ENCODE measurements at places on chromosomes 16 and 17. TPM values are rescaled to one million over a fixed set of nuclear protein-coding genes. Genes with fewer than 3 reads are reported as not detected.
A peak's percentile ranks its signal among the peaks of the same experiment; 100 is the strongest.

Gene BAHCC1
- 21.5 TPM for total RNA-seq

GRCh38 chr16:89737341-89738071 lies 16.2 kb downstream of the ZNF276 start:
- H3K4me3 ChIP-seq, result no peak overlapping the region
- H3K4me1 ChIP-seq, result no peaks in the 10 kb centered on the region
- DNase-seq, result no peak
- no peaks in the 10 kb centered on the region for H3K27me3 ChIP-seq

DNA sequence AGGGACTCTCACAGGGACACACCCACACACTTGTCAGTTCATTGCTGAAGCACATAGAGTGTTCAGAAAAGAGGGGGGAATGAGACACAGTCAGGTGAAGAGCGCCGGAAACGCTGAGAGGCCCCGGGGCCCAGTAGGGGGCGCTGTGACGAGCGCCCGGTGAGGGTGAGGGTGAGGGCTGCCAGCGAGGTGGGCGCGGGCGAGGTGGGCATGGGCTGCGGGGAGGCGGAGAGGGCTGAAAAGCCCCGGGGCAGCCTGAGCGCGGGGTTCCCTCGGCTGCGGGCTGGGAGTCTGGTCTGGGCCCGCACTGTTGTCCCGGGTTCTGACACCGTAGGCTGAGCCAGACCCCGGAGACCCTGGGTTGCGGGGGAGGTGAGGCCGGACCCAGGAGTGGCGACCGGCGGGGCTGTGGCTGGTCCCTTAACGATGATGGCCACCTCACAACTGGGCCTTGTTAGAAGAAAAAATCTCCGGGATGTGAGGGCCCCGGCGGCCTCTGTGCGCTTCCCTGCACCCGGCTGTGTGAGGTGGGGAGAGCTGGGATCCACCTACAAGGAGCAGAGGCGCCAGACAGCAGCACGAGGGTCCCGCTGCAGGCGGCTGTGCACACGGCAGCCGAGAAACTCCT lies 91.4 kb downstream of the C16orf78 start:
- H3K36me3 ChIP-seq, result no peaks in the 10 kb centered on the region
- H3K27me3 ChIP-seq, result peaks cover 18% of the 10 kb centered on the region
- peaks cover 17% of the 10 kb centered on the region for H3K4me1 ChIP-seq
- DNase-seq, result peak; percentile 61
- no peak overlapping the region for H3K27ac ChIP-seq
- H3K4me3 ChIP-seq, result peak overlapping the region; percentile 68

DNA sequence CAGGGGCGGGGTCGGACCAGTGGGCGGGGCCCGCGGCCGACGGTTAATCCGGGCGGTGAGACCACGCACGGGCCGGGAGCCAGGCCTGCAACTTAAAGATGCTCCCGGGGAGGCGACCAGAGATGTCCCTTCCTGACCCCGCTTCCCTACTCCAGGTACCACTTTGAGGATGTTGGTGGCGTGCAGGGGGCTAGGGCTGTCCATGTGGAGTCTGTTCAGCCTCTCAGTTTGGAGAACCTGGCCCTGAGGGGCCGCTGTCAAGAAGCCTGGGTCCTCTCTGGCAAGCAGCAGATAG lies 580 bp downstream of the RANGRF start:
- H3K27ac ChIP-seq, result no peak overlapping the region
- peak; percentile 82 for DNase-seq
- H3K4me1 ChIP-seq, result peaks cover 28% of the 10 kb centered on the region
- peak overlapping the region; percentile 92 for H3K4me3 ChIP-seq

Gene KRT37
- not detected for total RNA-seq

Gene EVPL
- total RNA-seq, result 0.62 TPM

DNA sequence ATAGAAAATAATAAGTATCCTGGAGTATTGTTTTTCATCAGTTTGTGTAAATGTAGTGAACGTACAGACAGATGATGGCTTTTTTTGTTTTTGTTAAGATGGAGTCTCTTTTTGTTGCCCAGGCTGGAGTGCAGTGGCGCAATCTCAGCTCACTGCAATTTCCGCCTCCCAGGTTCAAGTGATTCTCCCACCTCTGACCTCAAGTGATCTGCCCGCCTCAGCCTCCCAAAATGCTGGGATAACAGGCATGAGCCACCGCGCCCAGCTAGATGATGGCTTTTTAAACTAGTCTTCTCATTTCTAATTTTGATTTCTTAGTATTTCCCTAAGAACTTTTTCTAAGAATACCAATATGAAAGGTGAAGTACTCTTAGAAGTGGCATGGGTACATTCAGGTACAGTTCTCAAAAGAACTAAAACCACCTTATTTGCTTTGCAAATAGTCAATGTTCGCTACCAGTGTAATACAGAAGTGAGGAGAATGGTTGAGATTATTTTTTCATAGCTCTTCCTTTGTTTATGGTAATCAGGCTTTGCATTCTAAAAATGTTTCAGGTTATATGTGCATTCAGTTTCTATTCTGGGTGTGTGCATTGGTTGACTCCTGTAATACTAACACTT lies 34.2 kb downstream of the TTC19 start:
- H3K4me3 ChIP-seq, result no peak overlapping the region
- H3K27ac ChIP-seq, result peak overlapping the region; percentile 63
- H3K27me3 ChIP-seq, result no peaks in the 10 kb centered on the region

Gene RAP1GAP2
- total RNA-seq, result 64.5 TPM

Gene NTN3
- total RNA-seq, result 0.82 TPM

DNA sequence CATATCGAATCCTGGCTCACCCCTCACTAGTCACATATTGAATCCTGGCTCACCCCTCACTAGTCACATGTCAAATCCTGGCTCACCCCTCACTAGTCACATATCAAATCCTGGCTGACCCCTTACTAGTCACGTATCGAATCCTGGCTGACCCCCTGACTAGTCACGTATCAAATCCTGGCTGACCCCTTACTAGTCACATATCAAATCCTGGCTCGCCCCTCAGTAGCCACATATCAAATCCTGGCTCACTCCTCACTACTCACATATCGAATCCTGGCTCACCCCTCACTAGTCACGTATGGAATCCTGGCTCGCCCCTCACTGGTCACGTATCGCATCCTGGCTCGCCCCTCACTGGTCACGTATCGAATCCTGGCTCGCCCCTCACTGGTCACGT lies 156.7 kb upstream of the RPH3AL start:
- H3K27ac ChIP-seq, result no peak overlapping the region
- H3K4me1 ChIP-seq, result peaks cover 11% of the 10 kb centered on the region
- no peaks in the 10 kb centered on the region for H3K36me3 ChIP-seq
- H3K27me3 ChIP-seq, result peaks cover 6% of the 10 kb centered on the region
- no peak overlapping the region for H3K4me3 ChIP-seq
- no peak for DNase-seq

DNA sequence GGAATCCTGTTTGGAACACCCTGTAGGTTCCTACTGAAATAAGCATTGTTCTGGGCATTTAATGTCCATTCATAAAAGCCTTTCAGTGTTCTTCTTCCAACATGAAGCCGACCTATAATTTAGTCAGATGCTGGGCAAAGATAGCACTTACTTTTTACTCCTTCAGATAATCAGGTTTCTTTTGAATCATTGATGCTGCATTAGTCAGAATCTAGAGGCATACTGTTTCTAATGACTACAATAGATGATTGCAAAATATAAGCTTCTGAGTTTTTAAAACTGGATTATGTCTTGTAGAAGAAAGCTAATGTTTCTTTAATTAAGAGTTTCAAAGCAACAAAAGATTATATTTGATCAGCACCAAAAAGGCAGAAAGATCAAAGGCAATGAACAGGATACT lies 16.0 kb downstream of the MMD start:
- no peak overlapping the region for H3K27ac ChIP-seq
- no peaks in the 10 kb centered on the region for H3K27me3 ChIP-seq
- peaks cover 57% of the 10 kb centered on the region for H3K36me3 ChIP-seq

- H3K36me3 ChIP-seq, result peaks cover 15% of the 10 kb centered on the region
- no peak overlapping the region for H3K27ac ChIP-seq
- no peaks in the 10 kb centered on the region for H3K4me1 ChIP-seq
- H3K4me3 ChIP-seq, result no peak overlapping the region
- no peak for DNase-seq
Observed at GRCh38 chr16:69672998-69673713, 53.2 kb downstream of the NQO1 start.

DNA sequence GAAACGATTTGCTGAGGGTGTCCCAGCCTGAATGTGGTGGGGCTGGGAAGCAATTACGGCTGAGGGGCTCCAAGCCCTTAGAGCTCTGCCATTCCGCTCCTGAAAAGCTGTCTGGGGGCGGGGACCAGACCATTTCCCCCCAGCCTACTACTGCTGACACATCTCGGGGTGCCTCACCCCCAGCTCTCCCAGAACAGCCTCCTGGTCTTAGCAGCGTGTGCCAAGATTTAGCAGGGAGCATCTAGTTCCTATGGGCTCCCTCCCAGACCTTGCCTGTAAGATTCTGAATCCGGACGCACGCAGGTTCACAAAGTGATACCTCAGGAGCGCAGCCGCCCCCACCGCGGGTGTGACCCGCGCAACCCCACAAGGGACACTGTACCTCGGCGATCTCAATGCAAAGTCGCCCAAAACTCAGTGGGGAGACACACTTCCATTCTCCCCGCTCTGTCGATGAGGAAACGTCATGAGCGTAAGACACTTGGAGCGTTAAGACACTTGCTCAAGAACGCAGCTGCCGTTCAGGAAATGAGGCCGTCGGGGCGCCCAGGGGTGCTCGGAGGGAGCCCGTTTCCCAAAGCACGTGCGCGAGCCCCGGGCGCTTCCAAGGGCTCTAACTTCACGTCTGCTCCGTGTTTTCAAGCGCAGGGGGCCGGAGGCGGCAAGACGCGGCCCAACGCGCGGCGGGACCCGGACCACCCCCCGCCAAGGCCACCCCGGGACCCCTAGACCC lies 629 bp downstream of the GEMIN4 start:
- DNase-seq, result peak; percentile 16
- peaks cover 24% of the 10 kb centered on the region for H3K4me1 ChIP-seq
- peak overlapping the region; percentile 94 for H3K4me3 ChIP-seq
- H3K27ac ChIP-seq, result peak overlapping the region; percentile 71
- H3K27me3 ChIP-seq, result no peaks in the 10 kb centered on the region

GRCh38 chr16:81457326-81458133 lies 12.9 kb downstream of the CMIP start:
- no peak for DNase-seq
- no peak overlapping the region for H3K4me3 ChIP-seq
- peak overlapping the region; percentile 29 for H3K27ac ChIP-seq
- no peaks in the 10 kb centered on the region for H3K27me3 ChIP-seq
- peaks cover 26% of the 10 kb centered on the region for H3K36me3 ChIP-seq
- peaks cover 57% of the 10 kb centered on the region for H3K4me1 ChIP-seq

Gene SLC52A1
- 0.78 TPM for total RNA-seq

GRCh38 chr17:78709119-78709681 lies 72.9 kb downstream of the CYTH1 start:
- H3K27me3 ChIP-seq, result no peaks in the 10 kb centered on the region
- H3K27ac ChIP-seq, result no peak overlapping the region
- peaks cover 3% of the 10 kb centered on the region for H3K36me3 ChIP-seq
- DNase-seq, result no peak

Gene RANGRF
- 36.8 TPM for total RNA-seq

DNA sequence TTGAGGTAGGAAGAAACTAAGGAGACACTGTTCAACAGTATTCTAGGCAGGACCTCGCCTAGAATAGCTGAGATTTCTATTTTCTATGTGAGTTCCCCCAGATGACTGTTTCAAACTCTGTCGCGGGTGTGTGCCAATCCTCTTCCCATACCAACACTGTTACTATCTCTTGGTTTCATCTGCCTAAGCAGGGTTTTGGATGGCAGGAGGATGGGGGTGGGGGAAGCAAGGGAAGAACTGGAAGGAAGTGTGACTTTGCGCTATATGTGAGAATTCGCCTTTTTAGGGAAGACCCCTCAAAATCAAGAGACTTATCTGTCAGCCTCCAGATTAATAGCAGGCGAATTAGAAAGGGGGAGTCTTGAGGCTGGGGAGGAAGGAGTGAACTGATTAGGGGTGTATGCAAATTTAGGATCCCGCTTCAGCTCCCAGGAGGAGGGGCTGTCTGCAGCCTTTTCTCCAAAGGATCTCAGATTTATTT lies 521 bp upstream of the G6PC3 start:
- H3K4me3 ChIP-seq, result peak overlapping the region; percentile 97
- peaks cover 38% of the 10 kb centered on the region for H3K4me1 ChIP-seq
- peaks cover 7% of the 10 kb centered on the region for H3K36me3 ChIP-seq
- H3K27ac ChIP-seq, result peak overlapping the region; percentile 97

Gene MYH11
- 0.69 TPM for total RNA-seq

Gene TTYH2
- 5.1 TPM for total RNA-seq

DNA sequence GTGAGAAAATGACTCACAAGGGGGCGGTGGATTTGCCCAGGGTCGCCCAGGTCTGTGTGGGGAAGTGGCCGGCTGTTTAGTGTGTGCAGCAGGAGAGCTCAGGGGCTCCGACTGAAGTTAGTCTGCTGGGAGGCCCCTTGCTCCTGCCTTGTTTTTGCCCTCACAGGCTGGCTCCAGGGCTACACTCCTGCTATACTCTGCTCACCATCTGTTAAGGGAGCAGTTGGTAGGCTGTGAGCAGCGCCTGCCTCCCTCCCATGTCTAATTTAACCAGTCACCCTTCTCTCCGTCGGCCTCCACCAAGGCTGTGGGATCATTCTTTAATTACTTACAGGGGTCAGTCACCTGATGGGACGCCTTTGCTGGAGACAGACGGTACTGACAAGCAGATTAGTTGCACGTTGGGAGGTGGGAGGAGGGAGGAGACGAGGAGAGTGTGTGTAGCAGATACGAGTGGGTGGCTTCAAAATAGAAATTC lies 35.5 kb downstream of the KSR1 start:
- no peak overlapping the region for H3K4me3 ChIP-seq
- peaks cover 15% of the 10 kb centered on the region for H3K36me3 ChIP-seq
- no peak for DNase-seq
- H3K27me3 ChIP-seq, result no peaks in the 10 kb centered on the region
- H3K27ac ChIP-seq, result peak overlapping the region; percentile 63

- no peak overlapping the region for H3K4me3 ChIP-seq
- H3K36me3 ChIP-seq, result no peaks in the 10 kb centered on the region
- no peak overlapping the region for H3K27ac ChIP-seq
- DNase-seq, result no peak
- peaks cover 20% of the 10 kb centered on the region for H3K4me1 ChIP-seq
Observed at GRCh38 chr16:80459331-80459777, 81.4 kb upstream of the DYNLRB2 start.

DNA sequence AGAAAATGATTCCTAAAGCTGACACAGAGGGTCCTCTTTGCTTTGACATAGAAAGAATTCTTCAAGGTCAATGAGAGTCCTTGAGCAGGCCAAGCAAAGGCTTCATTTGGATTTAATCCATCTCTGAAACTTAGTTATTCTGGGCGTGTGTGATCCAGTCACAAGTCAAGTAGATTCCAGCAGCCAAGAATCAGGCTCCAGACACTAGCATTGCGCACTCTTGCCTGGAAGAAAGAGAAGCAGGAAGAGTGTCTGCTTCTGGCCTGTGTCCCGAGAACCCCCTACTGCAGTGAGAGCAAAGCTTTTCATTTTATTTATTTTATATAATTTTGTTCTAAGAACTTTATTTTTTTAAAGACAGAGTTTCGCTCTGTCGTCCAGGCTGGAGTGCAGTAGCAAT lies 88.2 kb upstream of the CACNG5 start:
- peaks cover 9% of the 10 kb centered on the region for H3K4me1 ChIP-seq
- H3K27ac ChIP-seq, result peak overlapping the region; percentile 69
- H3K36me3 ChIP-seq, result no peaks in the 10 kb centered on the region
- H3K4me3 ChIP-seq, result no peak overlapping the region
